Tibial artery (tissue), 4 donors: ENCODE measurements at places on chromosomes 3 and 15.

DNA sequence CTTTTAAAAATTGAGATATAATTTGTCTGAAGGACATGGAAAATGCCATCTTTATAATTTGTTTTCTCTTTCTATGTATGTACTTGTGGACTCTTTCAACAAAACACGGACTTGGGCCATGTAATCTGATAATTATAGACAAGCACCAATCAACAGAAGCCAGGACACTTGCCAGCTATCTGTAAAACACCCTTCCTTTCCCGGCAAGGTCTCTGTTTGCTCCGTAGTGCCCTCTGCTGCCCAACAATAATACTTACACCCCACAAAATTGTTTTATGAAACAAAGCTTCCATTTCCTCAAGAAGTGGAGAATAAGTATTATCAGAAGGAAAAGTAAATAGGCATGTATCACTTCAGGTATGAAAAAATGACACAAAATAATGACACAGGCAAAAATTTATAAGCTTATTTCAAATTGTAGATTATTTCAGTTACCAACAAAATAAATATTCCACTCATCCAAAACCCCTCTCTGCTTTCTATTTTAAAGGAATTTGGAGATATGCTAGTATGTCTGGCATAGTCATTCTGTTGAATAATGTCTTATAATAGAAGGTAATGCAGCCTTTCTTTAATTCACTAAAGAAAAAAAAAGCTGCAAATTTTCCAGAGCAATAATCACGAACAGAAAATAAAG lies 32.8 kb downstream of the MYH15 start:
- DNase-seq, result no peak

GRCh38 chr15:33700695-33701303 lies 267.5 kb upstream of the CHRM5 start:
- peak; percentile 82 for DNase-seq

DNA sequence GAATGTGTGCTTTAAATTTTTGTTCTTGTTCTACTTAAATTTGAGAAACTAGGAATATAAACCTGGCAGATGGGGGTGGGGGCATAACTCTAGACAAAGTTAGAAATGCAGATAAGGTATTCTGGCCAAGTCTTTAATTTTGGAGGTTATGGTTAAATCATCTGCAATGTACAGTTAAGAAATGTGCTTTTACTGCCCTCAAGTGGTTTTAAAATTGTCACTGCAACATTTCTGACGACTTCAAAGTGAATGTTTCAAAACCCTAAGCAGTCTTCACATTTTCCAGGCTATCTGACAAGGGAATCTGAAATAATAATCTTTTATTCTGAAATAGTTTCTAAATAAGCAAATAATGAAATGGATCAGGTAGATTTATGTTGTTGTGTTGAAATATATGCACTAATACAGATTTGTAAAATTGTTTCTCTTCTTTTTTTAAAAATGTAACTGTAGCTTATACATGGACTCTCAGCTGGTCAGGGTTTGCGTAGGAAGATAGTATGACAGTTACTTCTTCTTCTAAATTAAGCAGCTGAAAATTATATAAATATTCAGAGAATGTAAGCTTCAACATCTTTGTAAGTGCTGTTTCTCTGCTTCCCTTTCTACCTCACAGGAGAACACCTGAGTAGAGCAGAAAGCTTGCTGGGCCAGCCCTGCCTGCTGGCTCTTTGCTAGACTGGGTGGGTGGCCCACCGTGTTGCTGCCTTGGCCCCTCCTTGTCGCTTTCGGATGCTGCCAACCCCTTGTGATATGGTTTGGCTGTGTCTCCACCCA lies 45.0 kb downstream of the SUCNR1 start:
- DNase-seq, result no peak

DNA sequence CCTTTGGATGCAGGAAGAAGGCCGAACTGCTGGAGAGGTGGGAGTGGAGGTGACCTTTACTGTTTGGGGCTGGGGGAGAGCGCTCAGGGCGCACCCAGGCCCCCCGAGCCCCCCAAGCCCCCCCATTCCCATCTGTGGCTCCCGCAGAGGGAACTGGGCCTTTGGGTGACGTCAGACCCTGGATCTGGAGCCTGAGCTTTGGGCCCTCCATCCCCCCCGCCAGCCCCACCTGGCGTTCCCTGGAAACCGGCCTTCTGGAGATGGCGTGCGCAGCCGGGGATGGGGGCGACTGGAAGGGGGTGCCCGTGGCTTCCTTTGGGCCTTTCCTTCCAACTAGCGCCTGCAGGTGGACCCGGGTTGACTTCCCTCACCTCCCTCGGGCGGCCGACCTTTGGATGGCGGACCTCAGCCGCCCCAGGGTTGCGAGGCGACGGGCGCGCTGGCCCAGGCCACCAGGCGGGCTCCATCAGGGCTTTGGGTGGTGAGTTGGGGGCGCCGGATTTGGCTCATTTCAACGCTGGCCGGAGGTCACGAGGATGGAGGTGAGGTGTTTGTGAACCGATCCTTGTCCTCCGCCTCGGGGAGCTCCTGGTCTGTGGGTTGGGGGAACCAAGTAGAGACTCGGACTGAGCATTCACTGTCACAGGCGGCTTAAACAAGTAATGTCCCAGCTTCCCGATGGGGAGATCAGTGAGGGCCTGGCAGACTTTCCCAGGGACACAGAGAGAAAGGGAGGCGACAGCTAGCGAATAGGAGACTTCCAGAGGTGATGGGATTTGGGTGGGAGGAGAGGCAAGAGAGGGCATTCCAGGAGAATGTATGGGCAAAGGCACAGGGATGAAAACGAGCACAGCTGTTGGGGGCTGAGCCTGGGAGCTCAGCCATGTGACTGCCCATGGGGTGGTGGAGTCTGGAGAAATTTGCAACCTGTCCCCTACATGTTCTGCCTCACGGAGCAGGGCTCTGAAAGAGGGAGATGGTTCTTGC lies 709 bp downstream of the SCAMP5 start:
- no peak for DNase-seq

DNA sequence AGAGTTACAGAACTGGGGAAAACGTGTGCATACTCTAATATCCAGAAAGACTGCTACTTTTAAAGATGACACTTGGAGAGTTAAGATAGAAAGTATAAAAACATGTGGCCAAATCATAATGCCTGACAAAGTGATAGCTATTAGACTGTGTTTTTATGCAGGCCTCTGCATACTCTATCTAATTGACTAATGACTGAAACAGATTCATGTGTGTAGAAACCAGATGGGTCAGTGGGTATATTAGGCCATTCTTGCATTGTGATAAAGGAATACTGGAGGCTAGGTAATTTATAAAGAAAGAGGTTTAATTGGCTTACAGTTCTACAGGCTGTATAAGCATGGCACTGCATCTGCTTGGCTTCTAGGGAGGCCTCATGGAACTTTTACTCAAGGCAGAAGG lies 71.5 kb downstream of the PPM1L start:
- no peak for DNase-seq

GRCh38 chr3:131972091-131972490 lies 62.7 kb downstream of the CPNE4 start:
- DNase-seq, result no peak

GRCh38 chr15:48449734-48450133 lies 118.5 kb downstream of the DUT start:
- no peak for DNase-seq

- DNase-seq, result no peak
Measured at GRCh38 chr15:28955993-28956421, 70.2 kb downstream of the APBA2 start.

- no peak for DNase-seq
Measured at GRCh38 chr3:26145769-26146168, 355.9 kb downstream of the OXSM start.

- DNase-seq, result no peak
Measured at GRCh38 chr15:25678500-25678855, 184.6 kb downstream of the ATP10A start.

DNA sequence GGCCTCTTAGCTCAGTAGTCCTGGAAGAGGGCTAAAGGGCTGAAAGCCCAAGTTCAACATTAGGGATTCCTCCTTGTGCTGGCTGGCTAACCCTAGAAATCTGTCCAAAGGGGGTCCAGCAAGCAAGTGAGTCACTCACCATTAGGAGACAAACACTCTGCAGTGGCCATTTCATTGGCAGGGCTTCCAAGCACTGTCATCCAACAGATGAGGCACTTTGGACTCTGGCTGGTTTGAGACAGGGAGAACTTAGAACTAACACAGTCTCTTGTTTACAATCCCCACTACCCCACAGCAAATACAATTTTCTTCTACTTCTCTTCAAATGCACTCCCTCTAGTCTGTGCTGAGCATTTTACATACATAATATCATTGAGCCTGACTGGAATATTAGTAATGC lies 10.1 kb upstream of the WNT5A start:
- no peak for DNase-seq
